Stimulated activated CD4-positive, alpha-beta T cell treated with anti-CD3 and anti-CD28 coated beads, Interleukin-1b, Interleukin-23, amount 100 ng/mL, for 1 hour (primary cell): ENCODE measurements at places on chromosomes 4 and X.

DNA sequence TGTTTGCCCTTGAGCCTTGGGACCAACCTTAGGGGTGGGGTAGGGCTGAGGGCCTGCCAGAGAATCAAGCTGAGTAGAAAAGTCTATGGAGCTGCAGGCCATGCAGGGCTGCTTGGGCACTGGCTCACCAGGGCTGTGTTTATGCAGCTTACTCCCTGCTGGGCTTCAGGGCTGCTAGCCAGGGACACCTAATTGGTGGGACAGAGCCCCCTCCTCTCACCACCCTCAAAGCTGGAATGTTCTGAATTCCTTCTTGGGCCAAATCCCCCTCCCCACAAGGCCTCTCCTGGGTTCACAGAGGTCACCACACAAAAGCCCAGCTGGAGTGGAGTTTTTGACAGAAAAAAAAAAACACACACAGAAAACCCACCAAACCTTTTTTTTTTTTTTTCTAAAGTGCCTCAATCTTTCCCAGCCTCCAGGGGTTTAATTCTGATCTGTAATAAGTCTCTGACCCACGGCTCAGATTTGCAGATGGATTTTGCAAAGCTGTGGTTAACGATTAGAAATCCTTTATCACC, at the start of gene CLDN2:
Gene CLDN2, plus strand, starts transcription at position 471 of the 521 bp plus-strand sequence. CDS start 7,827 bp downstream, outside the sequence.
- no peak for DNase-seq

- DNase-seq = no peak
These were observed 103.4 kb downstream of the PDE5A start for GRCh38 chr4:119525005-119525749.

DNA sequence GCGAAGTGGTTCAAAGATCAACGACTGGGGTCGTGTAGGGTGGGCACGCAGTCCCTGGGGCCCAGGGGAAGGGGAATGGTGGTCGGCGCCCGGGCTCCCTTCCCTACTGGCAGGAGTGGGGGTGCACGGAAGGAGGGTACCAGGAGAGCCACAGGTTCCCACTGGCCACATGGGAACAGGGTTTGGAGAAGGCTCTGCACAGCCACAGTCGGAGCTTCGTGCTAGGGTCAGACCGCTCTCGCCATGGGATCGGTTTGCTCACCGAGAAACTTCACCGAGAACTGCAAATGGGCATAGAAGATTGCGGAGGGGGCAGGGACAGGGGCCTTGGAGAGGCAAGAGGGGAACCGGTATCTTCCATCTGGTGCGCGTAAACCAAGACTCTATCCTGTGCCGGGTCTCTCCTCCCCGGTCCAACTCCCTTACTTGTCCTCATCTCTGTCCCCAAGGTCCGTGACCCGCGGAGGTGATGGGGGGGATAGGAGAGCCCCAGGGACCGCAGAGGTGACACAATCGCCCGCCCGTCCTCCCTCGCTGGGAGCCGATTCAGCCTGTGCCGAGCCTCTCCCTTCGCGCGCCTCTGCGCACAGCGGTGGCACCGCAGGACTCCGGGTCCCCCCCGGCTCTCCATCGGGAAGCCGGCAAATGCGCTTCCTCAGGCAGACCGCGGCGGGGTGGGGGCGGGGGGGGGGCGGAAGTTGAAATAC, 1.0 kb downstream of the SCD5 start:
- no peak for DNase-seq

DNA sequence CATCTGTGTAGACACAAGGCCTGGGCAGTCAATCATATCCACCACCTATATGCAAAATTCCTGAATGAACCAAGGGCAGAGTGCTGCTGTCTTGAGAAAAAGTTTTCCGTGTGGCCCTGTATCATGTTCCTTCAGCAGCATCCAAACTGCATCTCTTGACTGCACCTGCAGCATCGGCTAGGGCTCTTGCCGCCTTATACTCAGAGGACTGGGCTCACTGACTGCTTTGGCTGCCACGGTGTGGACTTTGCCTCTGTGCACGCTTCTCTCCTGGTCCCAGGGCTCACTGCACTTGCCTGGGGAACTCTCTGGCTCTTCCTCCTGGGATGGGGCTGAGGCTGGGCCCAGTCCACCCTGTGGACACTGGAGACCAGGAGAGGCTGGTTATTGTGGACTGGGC, 39.5 kb upstream of the STS start:
- no peak for DNase-seq

- no peak for DNase-seq
These were observed 7.7 kb downstream of the HPGDS start for GRCh38 chr4:94334962-94335361.

DNA sequence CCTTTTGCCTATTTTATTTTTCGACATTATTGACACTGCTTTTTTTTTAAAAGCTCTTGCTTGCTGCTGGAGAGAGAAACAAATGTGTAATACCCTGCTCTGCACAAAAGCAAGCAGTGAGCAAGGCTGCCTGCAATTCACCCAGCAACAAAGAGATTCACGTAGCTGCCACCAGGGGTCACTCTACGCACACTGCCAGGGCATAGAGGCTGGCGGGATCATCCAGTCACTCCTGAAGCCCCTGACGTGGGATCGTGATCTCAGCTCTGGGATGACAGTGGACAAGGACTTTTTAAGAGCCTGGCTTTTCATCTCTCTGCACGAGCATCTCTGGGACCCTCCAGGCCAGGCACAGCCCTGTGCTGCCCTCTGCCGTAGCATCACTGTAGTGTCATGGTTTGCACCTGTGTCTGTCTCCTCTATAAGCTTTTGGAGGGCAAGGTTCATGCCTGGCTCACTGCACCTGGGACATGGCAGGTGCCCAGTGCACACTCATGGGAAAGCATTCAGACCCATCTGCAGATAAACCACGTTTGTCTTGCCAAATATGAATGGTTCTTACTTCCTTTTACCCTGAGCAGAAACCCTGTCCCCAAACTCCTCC, 19.8 kb downstream of the C4orf50 start:
- no peak for DNase-seq
